Neural progenitor cell (in vitro differentiated cells): ENCODE measurements at places on chromosomes 3 and 15.

DNA sequence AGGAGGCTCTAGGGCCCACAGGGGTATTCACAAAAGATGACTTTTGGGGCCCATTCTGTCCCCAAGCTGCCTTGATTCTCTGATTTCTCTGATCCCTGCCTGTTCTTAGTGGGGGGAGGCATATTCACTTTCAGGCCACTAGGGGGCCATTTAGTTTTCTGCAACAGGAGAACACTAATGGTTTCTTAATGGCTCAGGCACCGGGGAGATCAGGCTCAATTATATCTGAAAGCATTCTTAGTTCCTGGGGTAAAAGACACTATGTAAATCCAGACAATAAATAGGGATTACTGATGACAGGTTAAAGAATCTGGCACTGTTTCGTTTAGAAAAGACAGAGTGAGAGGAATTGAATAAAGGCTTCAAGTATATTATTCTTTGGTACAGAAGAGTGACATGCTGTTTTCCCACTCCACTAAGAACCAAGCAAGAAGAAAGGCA lies 2.5 kb upstream of the INAFM2 start:
- DNase-seq, result peak; percentile 78

GRCh38 chr3:95029644-95030043 lies 966.8 kb downstream of the NSUN3 start:
- no peak for DNase-seq

DNA sequence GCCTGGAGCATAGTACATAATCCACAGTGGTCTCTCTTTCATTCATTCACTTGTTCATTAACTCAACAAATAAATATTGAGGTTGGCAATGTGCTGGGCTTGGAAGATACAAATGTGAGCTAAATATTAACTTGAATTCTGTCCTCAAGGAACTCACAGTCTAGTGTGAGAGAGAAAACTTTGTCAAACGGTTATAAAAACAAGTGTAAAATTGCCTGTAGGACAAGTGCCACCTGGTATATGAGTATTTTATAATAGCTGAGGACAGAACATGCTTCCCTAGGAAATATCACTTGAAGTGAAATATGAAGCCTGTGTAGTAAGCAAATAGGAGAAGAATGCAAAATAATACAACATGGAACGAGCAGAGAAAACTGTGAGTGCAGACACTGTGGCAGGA lies 173.1 kb upstream of the CMC1 start:
- DNase-seq, result no peak

DNA sequence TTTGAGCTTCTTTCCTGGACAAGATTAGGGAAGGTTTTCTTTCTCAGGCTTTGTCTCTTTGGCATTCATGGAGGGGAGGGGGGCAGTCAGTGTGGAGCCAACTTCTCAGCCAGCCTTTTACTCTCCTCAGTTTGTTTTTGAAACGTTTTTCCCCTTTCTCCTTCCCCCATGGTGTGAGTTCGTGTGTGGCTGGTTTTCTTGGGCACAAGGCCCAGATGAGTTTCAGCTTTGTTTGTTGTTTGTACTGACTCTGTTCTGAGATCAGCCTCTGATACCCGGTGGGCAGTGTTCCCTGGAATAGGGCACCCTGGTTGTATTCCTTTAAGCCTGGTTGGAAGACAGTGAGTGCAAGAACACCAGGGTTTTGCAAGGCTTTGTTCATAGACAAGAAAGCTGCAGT lies 168.2 kb upstream of the RARB start:
- peak; percentile 36 for DNase-seq

DNA sequence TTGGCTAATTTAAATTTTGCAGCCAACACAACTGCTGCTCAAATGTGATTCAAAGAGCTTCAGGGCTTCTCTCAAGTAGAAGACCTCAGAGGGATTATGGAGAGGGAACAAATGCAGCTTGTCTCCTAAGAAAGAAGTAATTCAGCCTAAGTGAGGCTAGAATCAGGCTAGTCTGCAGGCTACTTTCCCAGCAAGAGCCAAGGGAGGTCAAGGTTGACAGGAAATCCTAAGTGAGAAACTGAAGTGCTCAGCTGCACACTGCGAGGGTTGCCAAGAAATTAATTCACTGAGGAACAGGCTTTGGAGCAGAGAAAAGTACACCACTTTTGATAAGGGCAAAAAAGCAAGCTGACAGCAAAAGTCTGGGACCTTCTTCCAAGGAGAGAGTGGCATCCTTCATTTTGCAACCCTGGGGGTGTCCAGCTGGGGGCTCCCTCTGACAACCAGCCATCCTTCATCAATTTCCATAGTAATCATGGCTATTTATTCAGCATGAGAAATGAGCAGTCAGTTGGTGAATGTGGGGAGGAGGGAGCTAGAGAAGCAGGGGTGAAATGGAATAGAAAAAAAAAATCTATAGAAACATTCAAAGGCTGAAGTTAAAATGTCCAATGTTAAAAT lies 646.4 kb upstream of the ADAMTS9 start:
- peak; percentile 9 for DNase-seq

DNA sequence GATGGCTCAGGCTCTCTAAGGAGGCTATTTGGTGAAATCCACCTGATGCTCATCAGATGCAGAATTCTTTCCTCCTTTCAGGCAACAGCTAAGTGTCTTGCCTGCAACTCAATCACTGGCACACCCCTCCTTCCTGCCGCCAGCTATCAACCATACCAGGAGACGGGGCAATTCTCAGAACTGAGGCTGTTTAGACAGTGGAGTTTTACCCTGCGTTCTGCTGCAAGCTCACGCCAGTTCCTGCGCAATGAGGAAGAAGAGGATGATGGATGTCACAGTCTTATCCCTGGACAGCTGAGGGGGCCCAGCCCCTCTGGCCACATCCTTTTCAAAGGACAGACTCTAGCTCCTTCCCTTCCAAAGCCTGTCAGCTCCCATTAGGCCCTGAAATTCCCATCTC lies 7.0 kb upstream of the MANF start:
- DNase-seq, result no peak

GRCh38 chr15:80151148-80151547 lies 1.7 kb upstream of the FAH start:
- peak; percentile 17 for DNase-seq

DNA sequence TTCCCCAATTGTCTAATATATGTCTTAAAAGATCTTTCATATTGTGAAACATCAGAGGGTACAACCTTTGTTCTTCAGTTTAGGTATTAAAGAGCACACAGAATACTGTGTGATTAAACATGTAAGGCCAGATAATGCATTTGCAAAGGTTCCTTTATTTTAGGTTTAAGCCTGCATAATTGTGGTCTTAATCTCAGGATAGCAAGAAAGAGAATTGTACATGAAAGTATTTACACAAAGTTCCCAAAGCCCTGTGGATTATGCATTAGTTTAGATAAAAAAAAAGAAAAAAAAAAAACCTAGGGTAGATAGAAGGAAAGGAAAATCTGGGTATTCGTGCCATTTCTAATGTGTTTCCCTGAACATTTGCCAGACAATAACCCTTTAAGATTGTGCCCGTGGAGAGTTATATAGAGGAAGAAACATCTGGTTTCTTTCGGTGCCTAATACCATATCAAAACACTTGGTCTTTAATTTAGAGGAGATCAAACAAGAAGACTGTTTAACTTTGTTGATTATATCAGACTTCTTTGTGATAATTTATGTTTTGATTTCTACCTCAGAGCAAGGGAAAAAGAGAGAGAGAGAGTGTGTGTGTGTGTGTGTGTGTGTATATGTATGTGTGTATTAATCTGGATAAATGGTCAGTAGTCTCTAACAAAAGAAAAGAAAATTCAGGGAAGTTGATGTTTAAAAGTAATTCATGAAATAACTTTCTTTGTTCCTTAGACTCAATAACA lies 139.6 kb upstream of the CGNL1 start:
- peak; percentile 34 for DNase-seq

DNA sequence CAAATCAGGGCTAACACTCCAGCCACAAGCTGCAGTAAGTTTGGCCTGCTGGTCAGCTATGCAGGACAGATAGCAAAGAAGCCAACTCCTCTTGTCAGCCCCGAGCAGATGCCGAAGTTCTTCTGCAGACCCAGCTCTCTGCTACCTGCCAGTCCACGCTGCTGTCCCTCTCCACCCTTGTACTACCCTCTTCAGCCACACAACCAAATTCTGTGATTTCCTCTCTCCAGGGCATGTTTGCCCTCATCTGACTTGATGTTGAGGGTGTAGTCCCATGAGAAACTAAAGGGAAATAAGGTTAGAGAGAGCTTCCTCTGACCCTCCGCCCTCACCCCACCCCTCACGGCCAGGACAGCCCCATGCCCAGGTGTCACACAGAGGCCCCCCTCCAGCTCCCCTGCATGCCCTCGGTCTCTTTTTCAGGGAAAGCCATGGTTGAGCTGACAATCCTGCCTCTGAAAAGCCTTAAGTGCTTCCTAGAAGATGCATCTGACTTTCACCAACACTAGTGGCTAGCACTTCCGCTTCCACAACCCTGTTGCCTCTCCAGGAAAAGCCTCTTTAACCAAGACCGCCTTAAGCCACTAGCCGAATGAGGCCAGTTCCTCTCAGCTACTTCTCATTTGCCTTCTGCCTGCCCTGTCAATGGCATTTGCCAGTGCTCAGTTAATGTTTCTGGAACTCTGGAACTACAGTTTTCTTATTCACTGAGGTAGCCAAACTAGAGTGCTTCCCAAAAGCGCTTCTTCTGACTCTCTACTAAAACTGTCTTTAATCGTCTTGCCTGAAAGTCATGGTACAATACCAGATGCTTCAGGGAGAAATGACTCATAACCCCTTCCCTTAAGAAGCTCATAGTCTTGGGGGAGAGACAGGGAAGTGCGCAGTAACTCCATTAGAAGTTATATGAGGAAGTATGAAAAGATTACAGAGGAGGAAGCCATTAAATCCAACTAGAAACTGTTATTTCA lies 300.4 kb upstream of the STT3B start:
- DNase-seq, result no peak

DNA sequence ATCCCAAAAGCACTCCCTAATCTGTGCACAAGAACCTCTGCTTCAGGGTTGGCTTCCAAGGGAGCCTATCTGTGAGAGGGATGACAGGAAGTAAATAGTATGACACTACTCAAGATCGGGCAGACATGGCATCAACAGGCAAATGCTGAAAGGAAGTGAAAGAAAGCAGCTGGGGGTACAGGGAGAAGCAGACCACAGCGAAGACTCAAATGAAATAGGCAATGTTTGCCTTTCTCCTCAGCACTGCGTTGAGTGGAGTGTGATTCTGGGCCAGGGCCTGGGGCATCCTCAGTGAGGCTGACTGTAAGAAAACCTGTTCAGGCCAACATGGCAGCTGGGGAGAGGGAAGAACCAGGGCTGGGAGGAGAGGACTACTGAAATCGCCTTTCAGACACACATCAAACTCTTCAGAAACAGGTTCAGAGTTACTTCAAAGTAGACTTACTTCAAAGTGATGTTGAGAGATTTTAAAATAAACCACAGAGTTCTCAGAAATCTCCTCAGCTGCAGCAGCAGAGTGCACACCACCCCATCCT lies 96.6 kb downstream of the SLC9A9 start:
- no peak for DNase-seq

DNA sequence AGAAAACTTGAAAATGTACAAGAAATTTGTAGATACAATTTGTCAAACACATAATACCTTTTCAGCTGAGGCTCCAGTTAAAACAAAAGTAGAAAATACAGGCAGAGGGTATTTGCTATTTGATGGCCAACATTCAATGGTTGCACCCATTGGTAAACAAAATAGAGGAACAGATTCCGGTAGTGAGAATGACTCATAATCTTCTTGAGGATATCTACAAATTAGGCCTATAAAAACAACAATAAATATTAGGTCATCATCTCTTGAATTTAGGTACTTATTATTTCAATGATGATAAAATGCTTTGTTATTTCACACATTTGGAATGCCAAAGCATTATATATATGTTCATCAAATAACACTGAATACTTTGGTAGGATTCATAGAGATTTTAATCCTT lies 53.4 kb downstream of the DENND4A start:
- no peak for DNase-seq

DNA sequence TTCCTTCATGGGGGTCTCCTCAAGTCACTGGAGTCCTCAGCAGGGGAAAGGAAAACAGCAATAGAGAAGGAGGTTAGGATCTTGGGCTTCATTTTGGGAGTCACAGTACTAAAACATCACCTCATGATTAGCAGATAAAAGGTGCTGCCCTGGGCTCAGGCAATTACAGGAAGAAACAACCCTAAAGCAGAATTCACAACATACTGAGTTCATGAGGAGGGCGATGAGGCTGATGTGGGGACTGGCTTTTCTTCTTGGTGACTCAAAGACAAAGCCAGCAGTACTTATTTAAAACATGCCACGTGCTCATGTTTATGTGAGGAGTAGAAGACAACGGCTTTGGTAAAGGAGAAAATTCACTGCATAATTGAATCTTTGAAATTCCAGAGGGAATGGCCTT lies 822.3 kb upstream of the CFAP20DC start:
- no peak for DNase-seq

GRCh38 chr3:141280690-141281089 lies 49.1 kb downstream of the PXYLP1 start:
- no peak for DNase-seq
